ENCODE measurements at places on chromosomes 4 and X.

- DNase-seq: no peak
These were observed 182.2 kb upstream of the STK26 start for GRCh38 chrX:131840799-131841495.

- no peak for DNase-seq
These were observed 2.9 kb upstream of the LEF1 start for GRCh38 chr4:108171339-108172230.

DNA sequence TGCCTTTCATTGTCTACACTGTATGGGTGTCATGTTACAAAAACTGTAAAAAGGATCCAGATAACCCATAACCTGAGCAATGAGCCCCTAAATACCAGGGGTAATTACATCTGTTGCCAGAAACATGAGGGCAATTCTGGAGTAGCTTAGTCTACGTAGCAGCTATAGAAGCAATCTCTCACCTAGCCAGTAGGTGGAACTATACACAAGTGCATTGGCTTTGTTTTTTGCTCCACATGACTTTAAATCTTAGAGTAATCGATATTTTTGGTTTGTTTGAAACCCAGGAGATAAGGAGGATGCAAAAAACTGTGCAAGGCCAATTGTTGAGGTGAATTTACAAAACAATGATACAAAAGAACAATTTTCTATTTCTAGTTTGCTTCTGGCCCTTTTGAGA, 57.5 kb downstream of the GPR82 start:
- no peak for DNase-seq

DNA sequence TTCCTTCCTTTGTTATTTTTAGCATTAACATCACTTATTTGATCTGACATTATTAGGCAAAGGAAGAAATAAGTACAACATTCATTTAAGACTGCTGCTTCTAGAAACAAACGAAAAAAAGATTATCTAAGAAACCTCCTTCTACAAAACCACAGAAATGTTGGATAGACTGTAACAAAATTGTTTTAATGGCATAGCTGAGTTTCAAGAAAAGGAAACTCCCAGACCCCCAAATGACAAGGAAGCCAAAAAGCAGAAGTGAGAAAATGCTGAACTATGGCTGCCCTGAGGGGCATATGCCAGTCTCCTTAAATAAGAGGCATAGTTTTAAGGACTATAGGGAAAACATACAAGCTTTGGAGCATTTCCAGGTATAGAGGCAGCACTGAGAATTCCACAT, 1431.6 kb upstream of the TENM3 start:
- no peak for DNase-seq

GRCh38 chr4:123014038-123014437, 91.6 kb upstream of the NUDT6 start:
- no peak for DNase-seq

DNA sequence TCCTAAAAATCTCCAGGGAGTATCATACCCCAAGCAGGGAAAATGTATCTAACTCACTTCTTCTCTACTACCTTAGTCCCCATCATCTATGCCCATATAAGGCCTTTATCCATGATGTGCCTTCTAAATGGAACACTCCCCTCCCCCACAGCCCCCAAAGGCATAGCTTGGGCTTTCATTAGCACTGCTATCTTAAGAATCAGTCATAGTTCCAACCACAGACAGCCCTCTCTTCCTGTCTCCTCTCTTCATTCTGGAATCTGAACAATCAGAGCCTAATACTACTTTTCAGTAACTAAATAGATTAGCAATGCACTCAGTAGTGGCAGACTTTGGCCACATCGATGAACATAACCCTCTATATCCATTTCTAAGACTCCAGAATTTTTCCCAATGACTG, 313.2 kb upstream of the DKK2 start:
- no peak for DNase-seq

- DNase-seq: no peak
These were observed 158.5 kb upstream of the MXRA5 start for GRCh38 chrX:3504916-3505315.

DNA sequence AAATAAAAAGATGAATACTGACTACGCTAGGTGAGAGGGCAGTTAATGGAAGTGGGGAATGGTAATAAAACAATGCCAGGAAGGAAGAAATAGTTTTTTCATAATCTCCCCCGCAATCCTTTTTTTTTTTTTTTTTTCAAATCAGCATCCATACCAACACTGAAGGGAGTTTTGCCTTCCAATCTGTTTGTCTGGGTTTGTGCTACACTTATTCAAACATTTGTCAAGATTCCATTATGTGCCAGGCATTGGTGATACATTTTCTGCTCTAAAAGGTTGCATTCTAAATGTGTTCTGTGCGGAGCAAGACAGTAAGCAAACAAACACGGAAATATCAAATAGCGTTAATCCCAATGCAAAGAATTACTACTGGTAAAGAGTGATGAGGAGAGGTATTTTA, 437.9 kb upstream of the BOD1L1 start:
- no peak for DNase-seq

GRCh38 chrX:147917700-147918695, 6.3 kb downstream of the FMR1 start:
- DNase-seq: no peak

- DNase-seq: no peak
These were observed 1412.4 kb downstream of the RPA4 start for GRCh38 chrX:98296129-98296528.

DNA sequence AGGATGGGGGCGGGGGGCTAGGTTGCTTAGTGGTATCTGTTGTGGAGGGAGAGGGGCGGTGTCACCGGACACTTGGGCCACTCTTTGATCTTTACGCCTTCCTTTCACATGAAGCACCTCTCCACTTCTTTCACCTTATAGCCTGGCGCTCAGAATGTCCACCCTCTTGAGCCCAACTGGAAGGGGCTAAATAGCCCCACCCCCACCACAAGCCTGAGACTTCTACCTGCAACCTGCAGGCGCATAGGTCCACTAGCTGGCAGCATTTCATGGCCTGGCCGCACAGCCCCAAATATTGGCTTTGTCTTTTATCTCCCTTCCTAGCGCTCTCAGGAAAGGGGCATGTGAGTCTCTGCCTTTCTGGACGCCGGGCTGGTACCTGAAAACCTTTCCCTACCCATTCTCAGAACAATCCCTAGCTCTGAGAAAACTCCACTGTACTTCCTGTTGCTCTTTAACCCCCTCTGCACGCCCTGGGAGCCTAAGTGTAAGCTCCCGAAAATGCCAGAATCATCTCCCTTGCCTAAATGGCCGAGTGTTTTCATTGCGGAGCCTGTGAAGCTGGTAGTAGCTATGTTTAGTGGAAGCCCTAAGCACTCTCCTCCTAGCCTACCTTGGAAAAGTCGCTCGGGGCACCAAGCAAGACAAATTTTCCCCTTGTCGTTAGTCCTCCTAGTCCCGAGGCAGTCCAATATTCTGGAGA, 1.2 kb upstream of the TRPC5 start:
- no peak for DNase-seq

- no peak for DNase-seq
These were observed 24.6 kb downstream of the ZNF630 start for GRCh38 chrX:48046846-48047245.

- DNase-seq: no peak
These were observed 5.7 kb downstream of the RTL5 start for GRCh38 chrX:72126048-72126415.

- DNase-seq: no peak
These were observed 538.1 kb downstream of the PPP4R3C start for GRCh38 chrX:26925088-26925487.

DNA sequence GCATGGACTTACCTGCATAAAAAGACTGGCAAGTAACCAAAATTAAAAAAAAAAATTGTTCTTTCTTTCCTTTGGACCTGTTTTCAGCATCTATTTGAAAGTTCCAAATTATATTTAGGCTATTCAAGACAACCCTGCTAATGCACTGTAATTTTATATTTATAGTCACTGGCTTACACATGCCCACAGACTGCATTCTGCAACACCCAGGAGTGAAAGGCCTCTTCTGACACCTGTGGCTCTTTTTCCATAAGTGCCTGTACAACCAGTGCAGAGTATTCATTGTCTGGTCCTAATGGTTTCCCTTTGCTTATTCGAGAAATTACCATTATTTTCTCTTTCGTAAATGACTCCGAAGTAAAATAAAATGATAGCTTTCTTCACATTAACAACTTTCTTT, 143.3 kb downstream of the RNF150 start:
- no peak for DNase-seq

DNA sequence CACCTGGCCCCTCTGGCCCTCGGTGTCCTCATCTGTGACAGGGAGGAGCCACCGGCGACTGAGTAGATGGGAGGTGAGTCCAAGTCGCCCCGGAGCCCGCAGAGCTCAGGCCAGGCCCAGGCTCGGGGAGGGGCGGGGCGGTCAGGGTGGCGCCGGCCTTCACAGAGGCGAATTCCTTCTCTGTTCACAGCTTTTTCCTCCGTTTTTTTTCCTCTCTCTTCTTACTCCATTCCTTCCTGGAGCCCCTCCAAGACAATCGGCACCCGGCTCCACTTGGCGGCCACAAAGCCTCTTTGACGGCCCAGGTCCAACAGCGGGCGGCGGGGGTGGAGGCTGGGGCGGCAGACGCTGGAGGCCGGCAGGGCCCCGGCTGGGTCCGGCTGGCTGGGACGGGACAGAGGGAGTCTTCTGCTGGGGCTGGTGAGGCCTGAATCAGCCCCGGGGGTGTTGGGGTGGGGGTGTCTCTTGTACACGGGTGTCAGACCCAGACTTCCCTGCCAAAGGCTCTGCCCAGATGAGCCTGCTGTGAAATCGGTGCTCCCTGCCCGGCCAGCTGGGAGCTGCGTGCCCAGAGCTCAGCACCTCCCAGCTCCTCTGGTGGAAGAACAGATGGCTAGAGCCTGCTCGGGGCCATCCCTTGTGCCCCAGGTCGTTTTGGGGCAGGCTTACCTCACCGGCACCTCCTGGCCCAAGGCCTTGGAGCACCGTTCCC, 22.6 kb downstream of the FGFRL1 start:
- no peak for DNase-seq

- no peak for DNase-seq
These were observed 59.9 kb downstream of the C4orf51 start for GRCh38 chr4:145739845-145740244.

GRCh38 chrX:24283127-24283794, 30.6 kb downstream of the SUPT20HL2 start:
- DNase-seq: no peak

DNA sequence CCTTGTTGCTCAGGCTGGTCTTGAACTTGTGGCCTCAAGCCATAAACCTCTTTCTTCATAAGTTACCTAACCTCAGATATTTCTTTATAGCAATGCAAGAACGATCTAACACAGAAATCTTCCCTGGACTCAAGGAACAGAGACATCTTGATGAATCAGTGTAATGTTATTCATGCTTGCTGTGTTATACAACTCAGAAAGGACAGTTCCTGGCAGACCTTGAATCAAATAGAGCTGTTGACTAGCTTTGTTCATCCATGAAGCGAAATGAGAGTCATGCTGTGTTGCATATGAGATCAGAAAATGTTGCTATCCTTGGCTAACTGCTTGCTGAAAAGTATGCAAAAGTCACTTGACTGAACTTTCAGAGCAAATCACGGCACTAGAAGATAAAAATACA, 72.6 kb upstream of the ARHGAP24 start:
- DNase-seq: no peak

DNA sequence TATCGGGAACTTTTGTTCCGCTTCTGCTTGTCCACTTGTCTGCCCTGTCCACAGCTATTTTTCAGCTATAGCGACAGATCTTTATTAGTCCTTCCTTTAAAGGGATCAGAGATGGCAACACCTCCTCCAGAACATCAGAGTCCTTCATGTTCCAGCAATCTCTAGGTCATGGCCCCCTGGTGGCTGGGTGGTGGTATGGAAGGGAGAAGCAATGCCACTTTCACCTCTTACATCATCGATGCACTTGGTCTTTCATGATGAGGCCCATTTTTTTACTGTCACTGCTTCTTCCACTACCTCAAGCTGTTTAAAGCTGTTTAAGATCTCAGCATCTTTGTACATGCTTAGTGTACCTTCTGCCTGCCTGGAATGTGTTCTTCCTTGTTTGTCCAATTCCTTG, 106.7 kb downstream of the ARHGAP6 start:
- DNase-seq: no peak

- no peak for DNase-seq
These were observed 452.1 kb upstream of the RPS6KA3 start for GRCh38 chrX:20718592-20719380.

DNA sequence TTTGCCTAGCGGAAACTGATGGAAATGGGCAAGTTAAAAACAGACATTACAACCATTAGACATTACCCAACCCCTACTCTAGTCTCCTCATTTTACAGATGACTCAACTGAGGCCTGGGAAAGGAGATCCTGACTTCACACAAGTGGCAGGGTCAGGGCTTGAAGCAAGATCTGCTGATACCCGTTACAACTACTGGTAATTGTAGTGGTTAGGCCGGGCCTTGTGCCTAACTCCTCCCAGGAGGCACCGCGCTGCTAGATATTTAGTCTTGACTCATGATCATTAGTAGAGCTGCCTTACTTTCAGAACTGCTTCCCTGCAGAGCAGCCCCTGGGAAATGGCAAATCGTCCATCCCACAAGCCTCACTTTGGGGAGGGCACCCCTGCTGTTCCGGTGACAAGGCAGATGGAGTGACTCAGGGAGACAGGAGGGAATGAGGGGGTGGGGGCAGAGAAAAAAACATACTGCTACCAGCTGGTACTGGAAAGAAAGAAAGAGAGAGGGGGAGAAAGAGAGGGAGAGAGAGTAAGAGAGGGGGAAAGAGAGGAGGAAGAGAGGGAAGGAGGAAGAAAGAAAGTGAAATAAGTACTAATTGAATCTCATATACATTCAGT, 12.2 kb downstream of the ARHGEF6 start:
- DNase-seq: peak; percentile 43

GRCh38 chr4:7878323-7878722, 61.3 kb downstream of the AFAP1 start:
- no peak for DNase-seq

DNA sequence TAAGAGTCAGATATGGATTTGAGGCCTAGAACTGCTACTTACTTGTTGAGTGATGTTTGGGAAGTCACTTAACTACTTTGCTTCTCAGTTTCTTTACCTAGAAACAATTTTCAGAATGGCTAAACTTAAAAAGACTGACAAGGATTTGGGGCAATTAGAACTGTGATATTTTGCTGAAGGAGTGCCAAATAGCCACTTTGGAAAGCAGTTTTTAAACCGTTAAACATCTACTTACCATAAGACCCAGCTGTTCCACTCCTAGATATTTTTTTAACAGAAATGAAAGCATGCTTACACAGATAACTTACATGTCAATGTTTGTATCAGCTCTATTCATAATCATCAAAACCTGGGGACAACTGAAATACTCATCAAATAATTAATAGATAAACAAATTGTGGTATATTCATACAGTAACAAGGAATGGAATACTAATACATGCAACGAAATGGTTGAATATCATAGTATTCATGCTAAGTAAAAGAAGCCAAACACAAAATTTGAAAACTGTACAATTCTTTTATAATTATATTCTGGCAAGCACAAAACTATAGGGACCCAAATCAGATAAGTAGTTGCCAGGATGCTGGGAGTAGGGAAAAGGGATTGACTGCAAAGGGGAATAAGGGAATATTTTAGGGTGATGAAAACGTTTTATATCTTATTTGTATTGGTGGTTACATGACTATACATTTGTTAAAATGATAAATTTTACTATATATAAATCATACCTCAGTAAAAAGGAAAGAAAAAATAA, 24.0 kb downstream of the RPA4 start:
- no peak for DNase-seq
